ENCODE measurements at places on chromosomes 11 and 22. TPM values are rescaled to one million over a fixed set of nuclear protein-coding genes. Genes with fewer than 3 reads are reported as not detected.

Gene UPB1
- total RNA-seq: not detected

Gene PLAAT4
- total RNA-seq: 89.1 TPM

GRCh38 chr11:17714356-17714854 is 5.0 kb upstream of the MYOD1 start:
- DNase-seq: no peak

DNA sequence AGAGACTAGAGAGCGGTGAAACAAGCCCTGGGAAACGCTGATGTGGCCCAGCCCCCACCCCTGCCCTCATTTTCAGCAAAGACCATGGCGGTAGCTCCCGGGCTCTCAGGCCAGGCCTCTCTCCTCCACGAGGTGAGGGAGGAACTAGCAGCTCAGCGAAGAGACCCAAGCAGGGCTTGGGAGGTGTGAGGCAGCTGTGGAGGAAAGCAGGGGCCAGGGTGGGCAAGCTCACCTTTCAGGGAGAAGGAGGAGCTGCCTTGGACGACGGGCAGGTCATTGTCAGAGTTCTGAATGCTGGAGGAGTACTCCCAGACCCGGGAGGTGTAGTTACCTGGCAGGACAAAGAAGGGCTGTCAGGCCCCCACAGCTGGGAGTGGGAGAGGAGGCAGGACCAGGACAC is 19.9 kb downstream of the TRIM29 start:
- no peak for DNase-seq

DNA sequence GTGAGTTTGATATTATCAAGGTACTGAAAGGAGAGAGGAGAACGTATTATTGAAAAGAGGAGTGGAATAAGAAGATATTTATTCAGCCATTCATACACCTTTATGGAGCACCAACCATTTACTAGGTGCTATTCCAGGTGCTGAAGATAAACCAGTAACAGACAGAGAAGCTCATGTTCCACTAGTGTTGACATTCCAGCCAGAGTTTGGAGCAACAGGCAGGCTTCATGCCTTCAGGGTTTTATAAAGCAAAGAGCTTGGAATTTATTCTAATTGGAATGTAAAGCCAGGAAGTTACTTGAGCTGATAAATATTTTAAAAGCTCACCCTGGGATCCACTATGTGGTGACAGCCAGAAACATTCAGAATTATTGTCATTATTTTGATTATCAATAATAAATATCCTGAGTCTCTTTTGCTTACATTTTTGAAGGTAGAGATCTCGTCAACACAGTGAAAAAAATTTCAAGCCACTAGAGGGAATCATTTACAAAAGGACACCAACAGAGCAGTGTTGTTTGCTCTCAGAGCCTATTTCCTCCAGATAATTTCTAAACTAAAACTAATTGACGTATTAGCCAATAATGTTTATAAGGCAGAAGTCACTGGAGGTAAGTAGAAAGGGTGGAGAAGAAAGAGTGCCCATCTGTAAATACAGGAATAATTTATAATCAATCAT is 172.0 kb downstream of the KCNA4 start:
- no peak for DNase-seq

DNA sequence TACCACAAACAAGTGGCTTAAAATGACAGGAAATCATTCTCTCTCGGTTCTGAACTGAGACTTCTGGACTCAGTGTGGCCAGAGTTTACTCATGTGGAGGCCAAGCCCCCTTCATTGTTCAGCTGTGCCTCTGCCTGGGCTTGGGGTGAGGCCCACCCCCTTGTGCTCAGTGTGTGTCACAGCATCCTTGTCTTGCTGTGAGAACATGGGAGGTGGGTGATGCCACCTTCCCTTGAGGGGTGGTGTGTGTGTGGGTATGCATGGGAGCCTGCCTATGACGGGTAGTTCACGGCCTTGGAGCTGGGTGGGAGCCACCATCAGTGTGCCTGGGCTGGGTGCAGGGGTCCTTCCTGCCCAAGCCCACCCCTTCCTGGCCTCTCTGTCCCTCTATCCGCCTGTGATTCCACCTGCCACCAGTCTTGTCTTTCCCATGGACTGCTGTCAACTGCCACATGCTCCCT is 101.7 kb downstream of the MORC2 start:
- DNase-seq: peak; percentile 2

Gene CTTN
- 327 TPM for total RNA-seq

GRCh38 chr11:125356797-125357196 is 139.3 kb downstream of the FEZ1 start:
- no peak for DNase-seq

GRCh38 chr22:38072322-38073149 is 11.4 kb downstream of the SLC16A8 start:
- no peak for DNase-seq

GRCh38 chr22:49792107-49792506 is 35.6 kb downstream of the BRD1 start:
- DNase-seq: no peak

- DNase-seq: peak; percentile 30
Measured at GRCh38 chr11:132844956-132845696, 687.2 kb downstream of the OPCML start.

DNA sequence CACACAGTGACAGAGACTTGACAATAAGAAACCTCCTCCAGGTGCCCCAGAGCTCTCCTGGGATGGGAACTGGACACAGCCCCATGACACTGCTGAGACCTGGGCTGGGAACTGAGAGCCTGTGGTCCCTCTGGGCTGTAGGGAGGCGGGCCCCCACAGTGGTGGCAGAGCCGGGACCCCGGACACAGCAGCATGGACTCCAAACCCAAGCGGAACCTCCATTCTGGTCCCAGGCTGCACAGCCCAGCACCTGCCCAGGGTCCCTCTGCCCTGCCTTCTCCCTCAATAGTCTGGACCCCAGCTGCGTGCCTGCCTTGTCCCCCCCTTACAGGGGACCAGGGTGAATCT is 8.4 kb upstream of the APOBEC3H start:
- no peak for DNase-seq

GRCh38 chr11:124864176-124864891 is 898 bp upstream of the ROBO3 start:
- no peak for DNase-seq

GRCh38 chr11:64998690-64999431 is 2.1 kb upstream of the BATF2 start:
- DNase-seq: peak; percentile 65

DNA sequence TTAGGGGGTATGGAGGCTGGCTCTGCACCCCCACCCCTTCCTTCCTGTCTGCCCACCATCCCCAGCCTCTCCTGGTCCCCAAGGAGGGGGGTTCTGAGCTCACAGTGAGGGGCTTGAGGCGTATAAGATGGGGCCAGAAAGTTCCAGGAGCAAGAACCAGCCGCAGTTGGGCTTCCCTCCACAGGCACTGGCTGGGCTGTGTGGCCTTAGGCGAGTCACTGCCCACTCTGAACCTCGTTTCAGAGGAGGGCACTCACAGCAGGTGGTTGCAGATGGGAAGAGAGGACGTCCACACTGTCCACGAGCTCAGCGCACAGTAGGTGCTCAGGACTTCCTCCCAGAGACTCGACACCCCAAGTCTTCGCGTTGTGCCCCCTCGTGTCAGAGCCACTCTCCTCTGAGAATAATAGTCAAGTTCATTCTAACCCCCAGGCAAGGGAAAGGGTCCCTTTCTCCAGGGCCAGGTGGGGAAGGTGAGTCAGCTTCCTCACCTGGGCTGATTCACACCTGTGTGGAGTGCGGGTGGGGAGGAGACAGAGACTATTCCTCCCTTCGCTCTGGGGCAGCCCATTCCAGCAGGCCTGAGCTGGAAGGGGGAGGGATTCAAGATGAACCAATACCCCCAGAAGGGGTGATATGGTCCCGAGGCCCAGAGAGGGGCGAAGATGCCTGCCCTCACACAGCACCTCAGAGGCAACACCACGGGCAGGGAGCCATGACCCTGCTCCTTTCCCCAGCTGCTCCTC is 29.3 kb downstream of the RPL3 start:
- DNase-seq: no peak

DNA sequence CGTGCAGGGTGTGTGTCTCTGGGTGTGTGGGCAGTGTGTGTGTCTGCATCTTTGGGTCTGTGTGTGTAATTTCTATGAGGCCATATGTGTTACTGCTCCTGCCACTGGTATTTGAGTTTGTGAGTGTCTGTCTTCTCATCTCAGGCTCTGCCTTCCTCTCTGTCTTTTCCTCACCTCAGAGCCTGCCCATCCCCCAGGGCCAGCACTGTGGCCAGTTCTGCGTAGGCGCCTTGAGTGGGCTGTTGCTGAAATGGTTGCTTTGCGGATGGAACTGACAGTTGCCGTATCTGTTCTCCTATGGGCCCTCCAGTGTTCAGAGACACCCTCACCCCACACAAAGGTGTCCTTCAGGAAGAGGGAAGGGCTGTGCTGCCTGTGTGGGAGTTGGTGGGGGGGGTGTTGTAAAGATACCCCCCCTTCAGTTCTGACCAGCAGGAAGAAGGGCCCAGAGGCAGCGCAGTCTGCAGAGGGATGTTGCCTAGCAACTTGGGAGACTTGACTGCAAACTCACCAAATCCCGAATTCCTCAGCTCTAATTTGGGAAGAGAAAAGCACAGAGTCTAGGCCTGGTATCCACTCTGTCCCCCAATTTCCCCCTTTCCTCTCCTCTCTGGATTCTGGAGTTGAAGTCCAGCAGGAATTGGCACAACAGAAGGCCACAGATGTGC is 2.0 kb upstream of the NRGN start:
- DNase-seq: no peak

Gene MLC1
- total RNA-seq: not detected

Gene TMEM179B
- 26.1 TPM for total RNA-seq

Gene KCNJ11
- 7.1 TPM for total RNA-seq

Gene SMIM35
- not detected for total RNA-seq

GRCh38 chr11:5234381-5234834 is at the start of gene HBD:
Gene HBD, minus strand, starts transcription at chr11:5234483. Its CDS starts 50 bp downstream, at chr11:5234433.
- DNase-seq: no peak

DNA sequence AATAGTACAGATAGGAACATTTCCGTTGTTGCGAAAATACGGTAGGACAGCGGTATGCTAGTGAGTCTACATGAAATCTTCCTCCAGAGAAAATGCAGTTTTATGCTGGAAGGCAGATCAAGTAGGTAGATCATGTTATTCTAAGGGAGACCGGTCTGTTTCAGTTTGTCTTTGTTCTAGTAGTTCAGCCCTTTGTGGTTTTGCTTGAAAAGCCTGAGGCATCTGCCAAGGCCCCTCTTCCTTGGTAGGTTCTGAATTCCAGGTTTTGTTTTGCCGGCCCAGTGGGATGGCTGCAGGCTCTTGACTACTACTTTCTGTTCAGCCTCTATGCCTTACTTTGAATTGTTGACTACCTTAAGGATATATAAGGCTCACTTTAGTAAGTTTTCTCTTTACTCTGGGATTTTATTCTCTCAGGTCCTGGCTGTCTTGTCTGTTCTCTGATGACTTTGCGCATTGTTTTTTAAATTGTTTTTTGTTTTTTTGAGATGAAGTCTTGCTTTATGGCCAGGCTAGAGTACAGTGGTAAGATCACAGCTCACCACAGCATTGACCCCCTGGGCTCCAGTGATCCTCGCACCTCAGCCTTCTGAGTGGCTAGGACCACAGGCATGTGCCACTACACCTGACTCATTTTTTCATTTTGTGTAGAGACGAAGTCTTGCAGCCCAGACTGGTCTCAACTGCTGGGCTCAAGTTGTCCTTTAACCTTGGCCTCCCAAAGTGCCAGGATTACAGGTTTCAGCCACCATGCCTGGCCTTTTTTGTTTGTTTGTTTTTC is 53.7 kb downstream of the HIPK3 start:
- DNase-seq: no peak

GRCh38 chr22:35634943-35635540 is 13.2 kb upstream of the APOL6 start:
- DNase-seq: no peak

Gene MPPED2
- 10.3 TPM for total RNA-seq

GRCh38 chr11:75349521-75350116 is 1.8 kb downstream of the ARRB1 start:
- DNase-seq: no peak

- no peak for DNase-seq
Measured at GRCh38 chr11:114058026-114058706, 1.3 kb upstream of the ZBTB16 start.

DNA sequence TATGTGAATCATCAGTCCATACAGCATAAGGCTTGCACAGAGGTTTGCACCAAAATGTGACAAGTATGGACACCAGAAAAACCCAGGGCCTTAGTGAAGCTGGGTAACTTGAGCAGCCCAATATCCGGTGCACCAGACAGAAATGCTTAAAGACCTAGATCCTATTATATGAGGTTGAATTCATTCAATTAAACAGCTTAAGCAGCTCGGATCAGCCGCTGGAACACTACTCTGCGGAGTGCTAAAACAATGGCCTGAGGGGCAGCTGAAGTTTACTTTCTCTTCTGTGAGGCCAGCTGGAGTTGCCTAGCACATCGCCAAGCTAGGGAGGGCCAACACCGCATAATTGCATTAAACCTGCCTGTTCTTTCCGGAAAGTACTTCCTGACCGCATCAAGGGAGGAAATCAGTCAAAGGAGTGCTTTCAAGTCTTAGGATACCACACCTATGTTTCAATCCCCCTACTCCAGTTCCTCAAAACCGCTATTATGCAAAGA is 17.0 kb upstream of the FAM181B start:
- DNase-seq: no peak
